Panc1 (cell line): ENCODE measurements at places on chromosomes 4 and X. TPM values are rescaled to one million over a fixed set of nuclear protein-coding genes. Genes with fewer than 3 reads are reported as not detected.

SRPK3 gene
- 1.6 TPM for total RNA-seq

STS gene
- 2.0 TPM for total RNA-seq

DNA sequence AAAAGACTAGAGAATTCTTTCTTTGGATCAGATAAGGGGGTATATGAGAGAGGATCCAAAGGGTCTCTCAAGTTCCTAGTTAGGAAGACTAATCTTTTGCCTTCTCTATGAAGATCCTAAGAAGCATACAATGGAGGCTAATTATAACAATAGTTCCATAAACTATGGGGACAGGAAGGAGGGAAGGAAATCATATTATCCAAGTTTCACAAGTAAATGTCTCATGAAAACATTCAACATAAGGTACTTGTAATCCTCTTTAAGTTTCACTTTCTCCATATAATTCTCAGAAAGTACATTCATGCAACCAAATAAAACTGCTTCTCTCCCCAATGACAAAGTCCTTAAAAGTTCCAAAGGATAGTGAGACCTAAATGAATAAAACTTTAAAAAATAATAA lies 27.1 kb downstream of the STX18 start:
- DNase-seq, result no peak

DNA sequence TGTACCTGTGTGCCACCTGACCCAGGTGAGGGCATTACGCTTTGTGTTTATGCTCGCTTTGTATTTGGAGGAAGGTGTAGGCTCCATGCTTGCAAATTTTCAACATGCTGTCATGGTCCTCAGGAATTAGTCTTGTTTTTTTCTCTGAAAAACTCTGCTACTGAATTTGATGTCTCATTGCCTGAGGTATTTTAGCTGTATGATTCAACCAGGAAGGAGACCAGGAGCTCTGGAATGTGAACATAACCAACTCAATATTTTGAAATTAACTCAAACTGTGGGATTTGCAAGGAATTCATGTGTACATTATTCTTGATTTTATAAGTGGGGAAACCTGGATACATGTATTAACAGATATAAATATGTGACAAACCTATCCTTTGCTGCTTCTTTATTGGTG lies 134.1 kb downstream of the SLC4A4 start:
- DNase-seq, result no peak

GRCh38 chrX:50428174-50428573 lies 42.5 kb downstream of the DGKK start:
- DNase-seq, result no peak

DNA sequence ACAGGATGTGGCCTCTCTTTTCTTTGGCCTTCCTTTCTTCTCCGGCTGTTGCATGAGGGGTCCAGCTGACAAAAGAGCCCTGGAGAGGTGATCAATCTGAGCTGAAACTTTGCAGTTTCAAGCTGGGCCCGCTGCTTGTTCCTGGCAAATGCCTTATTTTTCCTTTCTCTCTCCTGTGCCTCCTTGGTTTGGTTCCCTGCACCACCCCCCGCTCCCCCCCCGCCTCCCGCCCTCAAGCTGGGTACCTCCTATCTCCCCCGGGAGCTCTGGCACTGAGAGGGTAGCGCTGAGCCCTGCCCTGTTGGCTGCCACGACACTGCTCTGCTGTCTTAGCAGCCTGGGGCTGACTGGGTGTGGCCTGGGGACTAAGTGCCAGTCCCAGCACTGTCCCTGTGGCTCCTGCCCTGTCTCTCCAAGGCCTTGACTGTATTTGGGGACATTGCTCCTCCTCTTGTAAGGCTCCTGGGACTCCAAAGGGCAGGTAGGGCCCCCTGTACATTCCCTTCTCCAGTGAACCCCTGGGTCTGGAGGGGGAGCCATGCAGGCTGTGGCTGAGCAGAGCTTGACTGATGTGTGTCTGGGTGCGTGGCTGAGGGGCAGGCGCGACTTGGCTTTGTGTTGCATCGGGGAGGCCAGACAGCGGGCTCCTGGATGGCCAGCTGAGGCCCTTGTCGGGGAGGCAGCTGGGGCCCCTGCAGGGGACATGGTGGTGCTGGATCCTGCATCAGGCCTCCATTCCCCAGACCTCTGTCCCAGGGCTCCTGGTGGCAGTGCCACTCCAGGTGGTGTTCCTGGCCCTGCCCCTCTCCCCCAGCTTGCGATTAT lies 1.1 kb downstream of the PLXNA3 start:
- no peak for DNase-seq

- DNase-seq, result peak; percentile 4
These were observed 137.9 kb upstream of the ZXDB start for GRCh38 chrX:57453901-57454300.

DNA sequence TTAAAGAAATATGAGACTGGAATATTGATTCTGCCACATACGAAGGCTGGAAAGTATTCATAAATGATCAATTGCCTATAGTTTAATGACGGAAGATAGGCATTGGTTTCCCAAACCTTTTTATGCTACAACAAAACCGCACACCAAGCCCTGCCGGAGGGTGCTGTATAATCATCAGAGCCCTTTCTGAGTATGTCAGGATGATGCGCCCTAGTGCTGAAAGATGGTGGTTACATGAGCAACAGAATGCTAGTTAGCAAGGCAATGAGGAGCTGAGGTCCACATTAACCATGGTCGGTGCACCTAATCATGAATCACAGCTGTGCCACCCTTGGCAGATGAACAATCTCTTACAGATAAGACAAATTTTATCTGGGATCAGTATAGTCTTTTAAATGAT lies 491.1 kb downstream of the PACRGL start:
- DNase-seq, result no peak

MAGEB1 gene
- total RNA-seq, result not detected

GRCh38 chr4:88104902-88105610 lies 53.4 kb downstream of the ABCG2 start:
- peak; percentile 43 for DNase-seq

- no peak for DNase-seq
These were observed 193.5 kb upstream of the NEIL3 start for GRCh38 chr4:177116161-177116560.

- no peak for DNase-seq
These were observed 1.8 kb downstream of the CA5B start for GRCh38 chrX:15739886-15740285.

DNA sequence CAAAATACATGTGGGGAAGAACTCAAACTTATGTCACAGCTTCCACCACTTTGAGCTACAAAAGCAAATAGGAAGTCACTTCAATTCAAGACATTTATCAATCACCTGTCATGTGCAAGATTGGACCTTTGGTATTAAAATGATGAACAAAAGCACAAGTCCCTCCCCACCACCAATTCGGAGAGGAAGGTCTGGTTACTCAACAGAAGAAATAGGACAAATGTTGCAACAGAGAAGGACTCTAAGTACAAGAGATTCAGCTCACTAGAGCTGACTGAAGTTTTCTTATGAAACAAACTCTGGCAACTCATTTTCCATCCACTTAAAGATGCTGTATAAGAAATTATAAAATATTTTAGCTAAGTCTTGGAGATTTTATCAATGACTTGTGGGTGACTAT lies 16.0 kb upstream of the MMRN1 start:
- no peak for DNase-seq

DNA sequence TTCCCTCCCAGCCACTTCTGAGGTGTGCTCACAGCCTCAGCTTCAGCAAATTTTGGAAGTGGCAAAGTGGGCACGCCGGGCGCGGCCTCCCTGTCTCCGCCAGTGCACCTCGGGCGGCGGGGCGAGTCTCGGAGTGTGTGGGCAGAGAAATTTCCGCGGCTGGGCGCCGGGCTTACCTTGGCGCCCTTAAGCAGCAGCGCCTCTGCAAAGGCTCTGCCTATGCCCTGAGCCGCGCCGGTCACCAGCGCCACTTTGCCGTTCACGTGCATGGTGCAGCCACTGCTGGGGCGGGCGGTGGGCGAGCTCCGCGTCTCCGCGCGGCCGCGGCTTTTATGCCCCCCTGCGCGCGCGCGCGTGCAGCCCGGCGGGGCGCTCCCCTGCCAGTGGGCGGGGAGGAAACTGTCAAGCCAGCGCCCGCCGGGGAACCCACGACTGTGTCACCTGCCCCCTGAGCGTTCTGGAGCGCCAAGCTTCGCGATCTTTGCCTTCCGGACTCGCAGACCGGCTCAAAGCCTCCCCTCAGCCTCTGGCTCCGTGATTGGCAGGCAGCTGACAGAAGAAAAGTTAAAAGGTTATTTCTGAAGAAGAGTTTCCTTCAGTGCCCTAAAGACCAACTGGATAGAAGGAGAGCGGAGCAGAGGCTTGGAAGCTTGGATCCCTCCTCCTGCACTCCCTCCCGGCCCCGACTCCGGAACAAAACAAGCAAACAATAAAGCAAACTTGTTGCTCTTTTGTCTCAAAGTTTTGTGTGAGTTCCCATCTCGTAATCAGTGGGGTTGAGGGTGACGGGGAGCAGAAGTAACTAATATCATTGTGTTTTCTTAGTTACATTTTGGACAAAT lies at the start of gene HPGD:
Gene HPGD, minus strand, starts transcription at position 306 of the 842 bp plus-strand sequence. Its CDS starts 37 bp downstream, at position 269.
- no peak for DNase-seq

DNA sequence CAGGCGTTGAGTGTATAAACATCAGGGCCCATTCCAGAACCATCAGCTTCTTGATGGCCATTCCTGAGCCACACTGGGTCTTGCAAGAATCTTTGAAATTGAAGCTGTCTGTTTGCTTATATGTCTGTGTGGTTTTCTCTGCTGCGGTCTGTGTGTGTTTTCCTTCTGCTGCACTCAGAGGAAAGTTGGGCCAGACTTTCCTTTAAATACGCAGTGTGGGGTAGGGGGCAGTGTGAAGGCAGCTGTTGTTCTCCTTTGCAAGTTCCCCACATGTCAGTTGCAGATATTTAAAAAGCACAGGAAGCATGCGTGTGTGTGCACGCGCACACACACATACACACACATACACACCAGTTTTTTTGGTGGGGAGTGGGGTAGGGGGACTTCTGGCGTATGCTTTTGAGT lies 32.1 kb downstream of the CCKAR start:
- DNase-seq, result no peak

DNA sequence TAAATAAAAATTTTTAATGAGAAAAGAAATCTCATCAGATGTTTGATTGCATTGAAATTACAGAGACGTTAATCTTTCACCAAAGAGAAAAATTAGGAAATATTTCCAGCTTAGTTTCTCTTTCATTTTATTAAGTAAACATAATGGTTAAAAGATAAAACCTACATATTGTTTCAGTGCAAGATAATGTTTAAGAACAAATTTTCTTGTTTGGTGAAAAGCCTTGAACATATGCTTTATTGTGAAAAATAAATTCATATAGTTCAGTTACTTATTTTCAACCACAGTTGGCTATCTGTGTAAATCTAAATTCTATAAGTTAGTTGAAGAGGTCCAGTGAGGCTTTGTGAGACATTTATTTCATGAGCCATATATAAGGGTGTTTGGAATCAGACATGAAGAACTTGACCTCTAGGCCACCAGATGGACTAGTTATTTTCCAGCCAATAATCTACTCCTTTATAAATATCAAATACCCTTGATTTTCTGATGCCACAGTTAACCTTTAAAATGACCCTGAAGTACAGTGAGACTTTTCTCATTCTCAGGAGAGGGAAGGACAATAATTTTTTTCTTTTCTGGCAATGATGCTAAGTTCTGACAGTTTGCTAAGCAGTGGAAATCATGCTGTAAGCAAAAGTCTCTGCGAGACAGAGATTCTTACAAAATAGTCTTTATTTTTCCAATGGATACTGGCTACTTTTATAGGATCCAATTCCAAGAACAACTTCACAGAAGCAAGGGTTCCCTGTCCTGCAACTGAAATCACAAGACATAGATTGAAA lies 2.5 kb downstream of the ARSJ start:
- DNase-seq, result no peak

- no peak for DNase-seq
These were observed 1.4 kb downstream of the CXCR3 start for GRCh38 chrX:71616672-71617529.

- no peak for DNase-seq
These were observed 81.3 kb upstream of the SCML1 start for GRCh38 chrX:17656035-17656418.

CENPVL2 gene
- not detected for total RNA-seq

- DNase-seq, result no peak
These were observed 27.6 kb downstream of the ARFIP1 start for GRCh38 chr4:152807294-152807829.

GRCh38 chrX:154012336-154012991 lies 7.2 kb downstream of the IRAK1 start:
- no peak for DNase-seq

- DNase-seq, result no peak
These were observed 38.2 kb upstream of the DCTD start for GRCh38 chr4:182955411-182955810.

INTU gene
- 3.7 TPM for total RNA-seq

F9 gene
- 0.08 TPM for total RNA-seq

GRCh38 chr4:3527101-3527913 lies 4.9 kb downstream of the LRPAP1 start:
- DNase-seq, result no peak

IQCM gene
- total RNA-seq, result not detected

GRIA3 gene
- not detected for total RNA-seq

DNA sequence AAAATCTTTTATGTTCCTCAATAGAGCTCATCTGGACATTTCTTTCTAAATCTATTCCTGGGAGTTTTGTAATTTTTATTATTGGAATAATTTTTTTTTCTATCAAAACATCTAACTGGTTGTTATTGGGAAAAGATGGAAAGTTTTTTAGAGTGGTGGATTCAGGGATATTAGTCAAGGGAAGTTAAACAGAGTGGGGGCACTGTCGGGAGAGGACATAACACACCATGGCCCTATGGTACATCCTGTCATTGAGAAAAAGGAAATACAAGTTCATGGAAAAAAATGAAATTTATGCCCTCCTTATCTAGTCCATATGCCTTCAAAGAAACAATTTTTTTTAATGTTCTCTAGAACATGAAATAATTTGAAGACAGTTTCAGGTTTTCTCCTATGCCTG lies 96.3 kb upstream of the TSPAN5 start:
- no peak for DNase-seq

DNA sequence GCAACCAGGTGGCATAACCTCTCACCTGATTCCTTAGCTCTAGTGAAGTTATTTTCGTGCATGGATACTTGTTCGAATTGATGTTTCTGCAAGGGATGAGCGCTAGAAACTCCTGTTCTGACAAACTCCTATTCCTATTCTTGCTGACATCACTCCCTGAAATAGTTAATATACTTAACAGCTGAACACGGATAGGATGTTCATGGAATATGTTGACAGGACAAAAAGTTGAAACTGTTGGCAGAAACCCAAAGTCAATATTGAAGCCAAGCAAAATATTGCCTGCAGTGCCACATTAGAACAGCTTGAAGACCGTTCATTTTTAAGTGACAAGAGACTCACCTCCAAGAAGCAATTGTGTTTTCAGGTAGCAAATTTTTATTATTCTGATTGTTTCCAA lies at the start of gene KLKB1:
Gene KLKB1, plus strand, starts transcription at position 287 of the 400 bp plus-strand sequence. CDS start 689 bp downstream, outside the sequence.
- no peak for DNase-seq

- no peak for DNase-seq
These were observed 404.6 kb downstream of the PRDM5 start for GRCh38 chr4:120517966-120518365.
